Omental fat pad (tissue), 4 donors: ENCODE measurements at places on chromosomes 4 and X.

DNA sequence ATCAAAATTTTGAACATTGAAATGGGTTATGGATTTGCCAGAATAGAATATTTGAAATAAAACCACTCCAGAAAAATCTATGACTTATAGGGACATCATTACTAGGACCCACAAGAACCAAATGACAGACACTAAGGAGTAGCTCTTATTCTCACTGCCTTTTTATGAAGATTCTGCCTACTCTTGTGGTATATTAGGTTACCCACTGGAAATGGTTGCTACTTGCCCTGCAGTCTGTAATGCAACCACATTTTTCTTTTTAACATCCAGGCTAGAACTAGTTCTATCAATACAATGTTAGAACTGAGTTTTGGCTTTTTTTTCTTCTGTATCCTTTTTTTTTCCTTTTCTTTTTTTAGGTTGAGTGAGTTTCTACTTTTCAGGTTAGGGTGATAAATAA, 158.9 kb downstream of the PPP1R2C start:
- no peak for DNase-seq

- DNase-seq, result no peak
Measured at GRCh38 chr4:150212927-150213326, 134.7 kb downstream of the DCLK2 start.

- no peak for DNase-seq
Measured at GRCh38 chr4:186297013-186297645, 31.1 kb downstream of the F11 start.

- DNase-seq, result no peak
Measured at GRCh38 chr4:7273738-7274297, 81.5 kb downstream of the SORCS2 start.

DNA sequence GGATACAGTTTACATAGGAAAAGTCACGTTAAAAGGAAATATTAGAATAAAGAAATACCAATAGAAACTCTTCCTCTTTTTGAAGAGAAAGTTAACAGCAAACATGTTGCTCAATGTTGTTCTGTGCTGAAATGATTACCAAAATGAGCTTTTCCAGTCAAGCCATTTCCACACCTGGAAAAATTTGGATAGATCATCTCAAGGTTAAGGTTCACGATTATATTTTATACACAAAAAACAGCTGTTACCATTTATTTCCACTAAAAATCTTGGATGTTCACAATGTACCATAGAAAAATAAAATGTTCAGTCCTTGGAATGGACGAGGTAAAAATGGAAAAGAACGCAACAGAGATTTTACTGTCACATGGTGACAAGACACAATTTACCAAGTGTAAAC, 218.7 kb downstream of the SCFD2 start:
- DNase-seq, result no peak

GRCh38 chr4:116066711-116067245, 953.4 kb upstream of the NDST4 start:
- DNase-seq, result no peak
